ENCODE measurements at places on chromosomes 7 and 10.

- DNase-seq, result no peak
These were observed 386 bp upstream of the AS3MT start for GRCh38 chr10:102868911-102869257.

DNA sequence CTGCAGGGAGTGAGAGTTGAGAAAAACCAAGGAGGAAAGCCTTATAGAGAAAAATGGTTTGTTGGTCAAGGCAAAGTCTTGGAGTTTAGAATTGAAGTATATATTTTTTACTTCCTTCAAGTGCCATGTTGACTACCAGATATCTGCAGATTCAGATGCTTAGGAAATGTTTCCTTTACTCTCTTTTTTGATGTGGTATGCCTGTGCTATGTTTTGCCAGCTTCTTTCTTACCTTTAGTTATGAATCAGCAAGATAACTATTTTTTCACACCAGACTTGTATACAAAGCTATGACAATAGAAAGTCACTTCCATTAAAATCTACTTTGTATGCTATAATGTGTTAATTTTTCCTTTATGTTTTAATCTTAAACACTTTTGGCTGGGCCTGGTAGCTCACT is 3.6 kb downstream of the R3HCC1L start:
- DNase-seq, result no peak

- peak; percentile 28 for DNase-seq
These were observed 55.2 kb upstream of the RAB18 start for GRCh38 chr10:27448921-27449320.

DNA sequence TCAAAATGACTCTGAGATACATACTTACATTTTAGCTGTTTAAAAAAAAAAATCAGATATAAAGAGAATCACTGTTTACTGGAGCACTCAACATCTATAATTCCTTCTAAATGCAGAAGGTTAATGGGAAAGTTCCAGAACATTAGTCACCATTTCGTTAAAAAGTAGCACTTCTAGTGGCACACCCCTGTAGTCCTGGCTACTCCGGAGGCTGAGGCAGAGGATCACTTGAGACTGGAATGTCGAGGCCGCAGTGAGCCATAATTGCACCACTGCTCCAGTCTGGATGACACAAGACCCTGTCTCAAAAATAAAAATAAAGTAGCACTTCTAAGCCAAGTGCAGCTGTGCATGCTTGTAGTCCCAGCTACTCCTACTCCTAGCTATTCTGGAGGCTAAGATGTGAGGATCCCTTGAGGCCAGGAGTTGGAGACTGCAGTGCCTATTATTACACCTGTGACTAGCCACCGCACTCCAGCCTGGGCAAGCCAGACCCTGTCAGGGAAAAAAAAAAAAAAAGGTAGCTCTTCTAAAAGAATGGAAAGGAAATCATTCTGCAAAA is 2.2 kb downstream of the FGFBP3 start:
- DNase-seq, result no peak

- DNase-seq, result no peak
These were observed 57.0 kb downstream of the C1GALT1 start for GRCh38 chr7:7239346-7239745.

GRCh38 chr10:58642283-58642682 is 129.6 kb downstream of the BICC1 start:
- no peak for DNase-seq

DNA sequence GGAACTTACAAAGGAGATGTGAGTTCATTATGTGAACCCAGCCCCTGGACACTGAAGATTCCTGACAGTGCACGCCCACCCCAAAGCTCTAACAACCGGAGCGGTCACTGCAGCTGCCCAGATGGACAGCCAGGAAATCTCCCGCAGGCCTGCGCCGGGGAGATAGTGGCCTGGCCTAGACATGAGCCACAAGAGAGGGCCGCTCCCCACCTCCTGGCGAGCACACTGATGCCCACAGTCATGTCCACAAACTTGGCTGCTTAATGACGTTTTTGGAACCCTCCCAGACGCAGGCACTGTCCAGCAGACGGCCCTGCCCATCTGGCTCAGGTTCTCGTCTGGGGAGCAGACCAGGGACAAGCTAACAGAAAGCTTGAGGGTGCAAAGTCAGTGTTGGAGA is 34.2 kb downstream of the TCERG1L start:
- DNase-seq, result no peak

DNA sequence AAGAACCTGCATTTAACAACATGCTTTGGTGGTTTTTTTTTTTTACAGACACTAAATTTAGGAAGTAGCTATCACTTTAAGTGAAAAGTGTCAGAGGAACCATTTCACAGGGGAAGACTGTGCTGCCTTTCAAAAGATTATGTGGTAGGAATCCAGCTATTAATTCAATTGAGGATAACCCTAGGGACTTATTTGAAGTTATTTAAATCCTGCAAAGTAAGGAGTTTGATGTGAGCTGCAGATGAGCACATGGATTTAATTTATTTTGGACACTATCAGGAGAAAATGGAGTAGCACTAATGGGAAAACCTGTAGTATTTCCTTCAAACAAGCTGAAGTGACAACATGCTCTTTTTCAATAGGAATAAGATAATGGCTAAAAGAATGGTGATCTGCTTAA is 419.8 kb downstream of the ANKRD7 start:
- no peak for DNase-seq

- peak; percentile 95 for DNase-seq
These were observed 80.9 kb upstream of the AGBL3 start for GRCh38 chr7:134905375-134905774.

- DNase-seq, result no peak
These were observed 31.2 kb downstream of the ARMH3 start for GRCh38 chr10:102024799-102025198.

DNA sequence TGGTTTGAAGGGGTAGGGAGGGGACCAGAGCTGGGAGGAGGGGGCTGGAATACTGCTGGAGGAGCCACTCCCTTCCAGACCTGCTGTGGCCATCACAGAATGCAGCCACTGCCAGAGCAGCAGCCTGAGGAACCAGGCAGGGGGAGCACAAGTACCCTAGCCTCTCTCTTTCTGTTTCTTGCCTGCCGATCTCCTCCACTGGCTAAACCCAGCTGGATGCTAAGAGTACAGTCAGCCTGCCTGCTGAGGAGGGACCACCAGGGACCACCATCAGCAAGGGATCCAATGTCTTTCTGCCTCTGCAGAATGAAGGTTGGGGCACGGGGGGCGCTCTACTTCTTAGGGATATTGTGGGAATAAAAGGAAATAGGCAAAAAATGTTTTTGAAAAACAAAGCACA is 4.7 kb downstream of the BLVRA start:
- DNase-seq, result no peak

- DNase-seq, result peak; percentile 64
These were observed 129.8 kb upstream of the PPP1R3A start for GRCh38 chr7:114048386-114049235.

GRCh38 chr7:135901585-135902540 is 75.3 kb downstream of the MTPN start:
- DNase-seq, result no peak

DNA sequence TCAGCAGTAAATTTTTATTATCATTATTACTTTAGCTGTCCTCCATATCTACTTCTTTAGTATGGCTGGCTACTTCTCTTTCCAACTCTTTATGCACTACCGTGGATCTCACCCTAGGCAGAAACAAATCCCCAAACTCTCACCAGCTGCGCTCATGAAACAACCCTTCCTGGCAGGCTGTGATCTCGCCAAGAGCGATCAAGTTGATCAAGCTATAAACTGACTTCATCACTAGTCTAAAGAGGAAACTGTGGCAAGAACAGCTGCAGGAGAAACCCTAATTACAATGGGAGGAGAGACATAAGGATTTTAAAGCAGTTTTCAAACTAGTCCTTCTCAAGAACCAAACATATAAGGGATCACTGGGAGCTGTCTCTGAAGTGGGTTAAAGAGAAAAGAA is 160.5 kb upstream of the PRSS58 start:
- DNase-seq, result no peak

DNA sequence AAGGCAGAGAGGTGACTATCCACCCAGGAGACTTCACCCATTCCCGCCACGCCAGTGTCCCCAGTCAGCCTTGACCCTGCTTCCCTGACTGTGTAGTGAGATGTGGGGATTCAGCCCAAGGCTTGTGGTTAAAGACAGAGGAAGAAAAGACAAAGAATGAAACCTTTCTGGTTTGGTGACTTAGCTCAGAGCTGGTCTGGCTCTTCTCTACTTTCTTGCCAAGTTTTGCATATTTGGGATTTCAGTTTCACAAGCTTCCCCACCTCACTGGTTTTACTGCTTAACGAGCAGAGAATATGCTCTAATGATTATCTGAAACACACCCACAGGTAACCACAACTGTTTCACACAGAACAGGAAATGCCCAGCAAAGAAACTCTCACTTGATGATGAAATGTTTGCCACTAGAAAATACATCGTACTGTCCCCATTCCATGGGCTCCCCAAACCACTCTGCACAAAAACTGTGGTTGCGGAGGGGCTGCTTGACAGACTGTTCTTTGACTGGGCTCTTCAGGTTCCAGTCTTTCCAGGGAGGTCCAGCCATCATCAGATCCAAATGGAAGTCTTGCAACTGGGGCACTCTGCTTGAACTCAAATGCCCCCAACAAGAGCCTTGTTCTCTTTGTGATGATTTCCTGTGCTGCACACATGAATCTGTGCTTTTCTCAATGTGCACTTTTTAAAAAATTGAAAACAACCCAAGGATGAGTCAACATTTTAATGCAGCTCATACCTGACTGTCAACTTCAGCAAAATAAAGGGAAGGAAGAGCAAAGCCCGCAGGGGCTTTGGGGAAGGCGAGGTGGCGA is 95.5 kb downstream of the CTBP2 start:
- peak; percentile 78 for DNase-seq

DNA sequence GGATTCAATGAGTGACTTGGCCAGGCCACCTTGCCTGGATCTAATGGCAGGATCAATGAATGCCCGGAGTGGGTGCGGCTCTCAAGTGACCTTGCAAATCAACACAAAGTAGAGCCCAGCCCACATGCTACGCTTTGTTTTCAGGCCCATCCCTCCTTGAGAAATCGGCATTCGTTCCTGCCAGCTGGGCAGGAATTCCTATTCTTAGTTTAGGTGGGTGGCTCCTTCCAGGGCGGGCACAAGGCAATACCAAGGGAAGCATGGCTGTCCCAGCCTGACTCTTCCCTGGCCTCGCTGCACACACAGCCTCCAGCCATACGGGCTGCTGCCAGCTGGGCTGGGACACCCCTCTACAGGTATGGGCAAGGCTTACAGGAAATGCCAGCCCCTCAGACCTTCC is 119.3 kb downstream of the SH3PXD2A start:
- DNase-seq, result no peak

- DNase-seq, result no peak
These were observed 234.6 kb downstream of the TNS3 start for GRCh38 chr7:47347346-47347745.

- DNase-seq, result peak; percentile 33
These were observed 121.1 kb downstream of the HGF start for GRCh38 chr7:81648716-81649115.

DNA sequence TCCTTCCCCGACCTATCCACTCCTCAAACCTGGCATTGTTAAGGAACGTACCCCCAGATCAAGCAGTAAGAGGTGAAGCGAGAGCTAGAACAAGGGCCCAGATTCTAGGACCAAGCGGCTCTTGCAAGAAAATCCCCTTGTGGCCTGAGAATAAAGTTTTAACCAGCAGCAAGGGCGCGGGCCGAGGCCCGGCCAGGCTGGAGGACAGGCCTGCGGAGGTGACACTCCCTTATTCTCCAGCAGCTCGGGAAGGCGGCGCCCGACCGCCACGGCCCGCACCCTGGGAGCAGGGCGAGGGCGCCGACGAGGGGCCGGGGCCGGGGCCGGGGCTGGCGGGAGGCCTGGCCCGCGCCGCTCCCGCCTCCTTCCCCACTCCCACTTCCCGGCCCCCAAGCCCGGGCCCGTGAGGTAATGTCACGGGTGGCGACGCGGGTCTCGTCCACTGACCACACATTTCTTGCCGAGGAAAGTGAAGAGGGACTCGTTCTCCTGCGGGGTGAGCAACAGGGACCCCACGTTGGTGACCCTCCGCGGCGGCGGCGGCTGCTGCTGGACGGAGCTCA is 551 bp downstream of the WASL start:
- peak; percentile 47 for DNase-seq

- DNase-seq, result no peak
These were observed 197.5 kb downstream of the ARHGAP21 start for GRCh38 chr10:24526085-24526649.

GRCh38 chr10:8584666-8585065 is 530.2 kb downstream of the GATA3 start:
- no peak for DNase-seq

GRCh38 chr7:17009007-17009719 is 127.4 kb upstream of the AGR3 start:
- peak; percentile 76 for DNase-seq

DNA sequence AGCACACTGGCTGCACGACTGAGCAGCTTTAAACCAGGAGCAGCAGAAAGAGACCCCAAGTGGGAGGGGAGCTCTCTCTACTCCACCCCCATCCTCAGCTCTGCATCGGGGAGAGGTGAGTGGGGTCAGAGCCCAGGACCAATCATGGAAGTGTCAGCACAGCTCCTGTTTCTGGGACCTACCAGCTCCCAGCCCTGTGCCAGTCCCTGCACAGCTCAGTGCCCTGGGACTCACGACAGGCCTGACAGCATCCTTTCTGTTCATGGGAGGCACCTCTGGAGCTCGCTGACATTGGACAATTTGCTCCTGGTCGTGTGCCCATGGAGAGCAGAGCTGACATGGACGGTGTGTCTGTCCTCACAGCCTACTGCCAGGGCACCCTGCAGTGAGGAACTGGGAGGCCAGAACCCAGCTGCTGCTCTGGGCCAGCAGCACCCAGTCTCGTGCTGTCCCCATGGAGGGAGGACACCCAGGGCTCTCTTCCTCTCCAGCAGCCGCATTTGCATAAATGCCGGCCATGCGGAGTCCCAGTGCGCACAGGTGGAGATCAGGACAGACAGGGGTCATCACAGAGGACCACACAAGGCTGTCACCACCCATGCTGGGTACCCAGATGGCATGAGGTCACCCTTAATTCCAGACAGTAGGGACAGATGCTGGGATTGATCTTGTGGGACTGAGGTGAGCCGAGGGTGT is 45.9 kb upstream of the MSMB start:
- no peak for DNase-seq

DNA sequence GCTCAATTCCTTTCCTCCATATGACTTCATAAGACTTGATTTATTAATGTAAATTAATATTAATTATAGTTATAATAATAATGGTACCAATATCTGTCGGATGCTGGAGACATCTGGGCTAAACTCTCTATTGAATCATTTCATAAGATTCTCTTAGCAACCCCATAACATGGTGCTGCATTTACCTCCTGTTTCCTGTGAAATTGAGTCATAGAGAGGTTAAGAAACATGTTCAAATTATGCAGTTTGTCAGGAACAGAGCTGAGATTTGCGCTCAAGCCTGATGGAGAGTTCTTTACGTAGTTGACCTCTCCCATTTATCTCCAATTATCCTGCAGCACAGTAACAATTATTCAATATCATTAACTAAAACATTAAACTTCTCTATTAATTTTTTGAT is 621.8 kb upstream of the FZD8 start:
- peak; percentile 51 for DNase-seq

GRCh38 chr7:117667456-117667855 is 187.6 kb downstream of the CFTR start:
- peak; percentile 62 for DNase-seq

DNA sequence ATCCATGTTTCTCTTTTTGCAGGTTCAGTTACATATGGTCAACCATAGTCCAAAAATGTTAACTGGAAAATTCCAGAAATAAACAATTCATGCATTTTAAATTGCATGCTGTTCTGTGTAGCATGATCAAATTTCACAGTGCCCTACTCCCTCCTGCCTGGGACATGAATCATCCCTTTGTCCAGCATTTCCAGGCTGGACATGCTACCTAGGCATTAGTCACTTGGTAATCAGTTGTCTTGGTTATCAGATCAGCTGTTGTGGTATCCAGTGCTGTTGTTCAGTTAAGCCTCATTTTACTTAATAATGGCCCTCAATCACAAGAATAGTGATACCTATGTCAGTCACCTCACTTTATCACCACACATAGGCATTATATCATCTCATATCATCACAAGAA is 7.3 kb upstream of the PNLIP start:
- DNase-seq, result peak; percentile 12
